Mesothelial cell of epicardium (in vitro differentiated cells): ENCODE measurements at places on chromosomes 3 and 15.
A peak's percentile ranks its signal among the peaks of the same experiment; 100 is the strongest.

DNA sequence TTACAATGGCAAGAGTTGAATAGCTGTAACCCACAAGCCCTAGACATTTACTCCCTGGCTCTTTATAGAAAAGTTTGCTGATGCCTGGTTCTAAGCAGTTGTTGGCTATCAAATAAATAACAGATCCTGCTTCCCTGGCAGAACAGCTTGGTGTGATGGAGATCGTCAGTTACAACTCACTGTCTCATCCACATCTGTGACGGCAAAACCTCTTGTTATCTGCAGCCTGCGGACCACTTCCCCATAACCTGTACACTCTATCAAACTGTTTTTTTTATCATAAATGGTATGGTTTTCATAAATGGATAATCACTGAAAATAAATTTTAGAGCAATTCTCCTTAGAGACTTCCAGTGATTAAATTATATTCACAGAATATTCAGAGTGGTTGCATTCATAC is 14.1 kb downstream of the ZDHHC3 start:
- no peak for DNase-seq

- DNase-seq, result no peak
Observed at GRCh38 chr3:197926418-197926817, 23.6 kb upstream of the RPL35A start.

DNA sequence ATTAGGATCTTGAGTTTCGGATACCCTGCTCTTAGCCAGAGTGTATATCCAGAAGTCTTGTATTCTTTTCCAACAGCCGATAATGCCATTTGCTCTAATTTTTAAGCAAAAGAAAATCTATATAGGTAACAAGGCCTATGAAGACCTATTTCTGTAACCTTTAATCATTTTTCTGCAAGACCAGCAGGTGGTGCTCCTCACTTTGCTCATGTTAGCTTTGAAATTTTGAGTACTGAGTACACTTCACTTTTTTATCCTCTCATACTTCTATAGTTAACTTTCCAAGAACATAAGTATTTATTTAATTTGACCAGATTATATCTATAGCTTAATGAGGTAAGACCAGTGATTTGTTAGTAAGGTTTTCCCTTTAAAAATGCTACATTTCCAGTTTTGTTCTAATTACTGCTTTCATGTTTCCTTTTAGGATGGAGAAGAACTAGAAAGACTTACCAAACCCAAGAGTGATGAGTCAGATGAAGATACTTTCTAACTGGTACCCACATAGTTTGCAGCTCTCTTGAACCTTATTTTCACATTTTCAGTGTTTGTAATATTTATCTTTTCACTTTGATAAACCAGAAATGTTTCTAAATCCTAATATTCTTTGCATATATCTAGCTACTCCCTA is 20.5 kb downstream of the SLC35A5 start:
- no peak for DNase-seq

DNA sequence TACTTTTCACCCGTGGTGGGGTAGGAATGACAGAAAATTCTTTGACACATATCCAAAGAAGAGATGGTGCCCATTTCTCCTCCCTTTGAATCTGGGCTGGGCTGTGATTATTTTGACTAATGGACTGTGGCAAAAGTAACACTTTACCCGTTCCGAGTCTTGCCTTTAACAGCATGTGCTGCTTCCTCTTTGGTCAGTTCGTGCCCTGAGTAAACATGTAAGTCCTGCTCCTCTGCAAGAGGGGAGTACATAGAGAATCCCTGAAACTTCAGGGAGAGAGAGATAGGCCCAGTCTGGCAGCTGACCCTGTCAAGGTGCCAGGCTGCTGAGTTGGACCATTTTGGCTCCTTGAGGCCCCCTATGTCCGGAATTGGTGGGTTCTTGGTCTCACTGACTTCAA is 243.1 kb downstream of the EPHB1 start:
- no peak for DNase-seq

- DNase-seq, result peak; percentile 8
Observed at GRCh38 chr3:127688416-127689265, 15.9 kb downstream of the ABTB1 start.

GRCh38 chr3:10551821-10552630 is 46.6 kb upstream of the ATP2B2 start:
- no peak for DNase-seq
